ENCODE measurements at places on chromosomes 3 and 15. TPM values are rescaled to one million over a fixed set of nuclear protein-coding genes. Genes with fewer than 3 reads are reported as not detected.

CASR gene
- total RNA-seq: not detected

CCR5 gene
- total RNA-seq: 0.41 TPM

MYO1E gene
- total RNA-seq: 66.6 TPM

LTK gene
- 1.6 TPM for total RNA-seq

ATR gene
- total RNA-seq: 28.8 TPM

MNS1 gene
- 4.7 TPM for total RNA-seq

MYRIP gene
- 3.7 TPM for total RNA-seq

IGDCC3 gene
- 1.7 TPM for total RNA-seq

GP9 gene
- total RNA-seq: not detected
